RWPE2 (cell line): ENCODE measurements at places on chromosomes 3 and 15.
A peak's percentile ranks its signal among the peaks of the same experiment; 100 is the strongest.

DNA sequence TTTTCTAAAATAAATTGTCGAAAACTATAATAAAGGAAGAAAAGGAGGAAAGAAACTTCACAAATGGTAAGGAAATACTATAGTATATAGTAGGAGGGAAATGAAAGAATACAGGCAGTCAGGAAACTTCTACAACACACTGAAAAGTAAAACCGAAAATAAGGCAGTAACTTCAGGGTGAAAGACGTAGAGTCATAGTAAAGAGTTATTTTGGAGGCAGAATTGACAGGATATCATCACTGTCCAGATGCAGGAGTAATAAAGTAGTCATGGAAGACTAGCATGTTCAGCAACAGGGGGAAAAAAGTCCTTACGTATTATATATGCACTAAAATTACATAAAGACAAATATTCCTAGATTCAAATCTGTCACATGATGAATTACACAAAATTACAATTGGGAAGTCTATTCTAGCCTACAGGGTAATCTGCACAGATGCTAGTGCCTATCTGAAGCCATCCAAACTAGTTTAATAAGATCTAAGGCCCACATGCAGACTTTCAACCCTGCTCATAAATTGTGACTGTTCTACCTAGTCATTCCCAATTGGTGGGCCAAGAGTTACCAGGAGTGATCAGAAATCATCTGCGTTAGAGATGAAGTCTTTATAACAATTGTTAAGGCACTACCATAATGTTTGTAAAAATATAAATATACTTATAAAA is 14.0 kb downstream of the VPS13C start:
- no peak for DNase-seq

DNA sequence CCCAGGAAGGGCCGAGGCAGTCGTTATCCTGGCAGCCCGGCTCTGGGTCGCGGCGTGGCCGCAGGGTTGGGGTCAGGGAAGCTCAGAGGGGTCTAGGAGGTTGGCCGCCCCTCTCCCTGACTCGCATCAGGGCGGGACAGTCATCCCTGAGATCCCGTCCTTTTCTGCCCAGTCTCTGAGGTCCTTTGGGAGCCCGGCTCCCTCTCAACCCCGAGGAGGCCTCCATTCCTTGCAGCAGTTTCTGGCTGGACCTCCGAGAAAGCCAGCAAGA is 495 bp downstream of the HYAL2 start:
- peak; percentile 41 for DNase-seq

DNA sequence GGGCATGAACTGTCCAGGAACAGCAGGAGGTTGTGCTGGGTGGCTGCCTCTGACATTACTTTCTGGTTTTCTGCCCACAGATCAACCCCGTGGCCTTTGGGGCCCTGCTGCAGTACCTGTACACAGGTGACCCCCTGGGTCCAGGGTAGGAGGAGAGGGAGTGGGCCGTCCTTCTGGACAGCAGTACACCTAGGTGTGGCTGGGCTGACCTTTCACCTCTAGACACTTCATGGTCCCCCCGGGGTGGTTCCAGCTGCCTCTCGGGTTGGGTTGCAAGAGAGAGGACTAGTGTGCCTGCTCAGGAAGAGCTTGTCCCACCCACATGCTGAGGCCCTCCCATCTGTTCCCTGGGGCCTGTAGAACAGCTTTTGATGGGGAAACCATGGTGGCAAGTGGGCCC is 3.7 kb downstream of the ABTB1 start:
- DNase-seq: no peak

DNA sequence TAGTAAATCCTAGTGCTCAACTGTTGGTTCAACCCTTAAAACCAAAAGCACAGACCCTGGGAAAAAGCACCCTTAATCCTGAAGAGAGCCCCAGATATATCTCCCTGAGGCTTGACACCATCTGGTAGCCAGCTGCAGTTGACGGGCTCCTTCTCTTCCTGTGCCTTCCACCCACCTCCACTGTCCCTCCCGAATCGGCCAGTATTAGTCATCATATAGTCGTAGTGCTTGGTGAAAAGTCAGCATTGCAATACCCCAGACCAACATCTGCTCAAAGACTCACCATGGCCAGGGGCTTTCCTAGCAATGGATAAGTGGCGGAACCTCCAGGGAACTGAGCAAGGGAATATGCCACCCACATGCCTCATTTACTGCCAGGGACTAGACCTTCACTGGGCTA is 125.6 kb upstream of the CRBN start:
- no peak for DNase-seq

DNA sequence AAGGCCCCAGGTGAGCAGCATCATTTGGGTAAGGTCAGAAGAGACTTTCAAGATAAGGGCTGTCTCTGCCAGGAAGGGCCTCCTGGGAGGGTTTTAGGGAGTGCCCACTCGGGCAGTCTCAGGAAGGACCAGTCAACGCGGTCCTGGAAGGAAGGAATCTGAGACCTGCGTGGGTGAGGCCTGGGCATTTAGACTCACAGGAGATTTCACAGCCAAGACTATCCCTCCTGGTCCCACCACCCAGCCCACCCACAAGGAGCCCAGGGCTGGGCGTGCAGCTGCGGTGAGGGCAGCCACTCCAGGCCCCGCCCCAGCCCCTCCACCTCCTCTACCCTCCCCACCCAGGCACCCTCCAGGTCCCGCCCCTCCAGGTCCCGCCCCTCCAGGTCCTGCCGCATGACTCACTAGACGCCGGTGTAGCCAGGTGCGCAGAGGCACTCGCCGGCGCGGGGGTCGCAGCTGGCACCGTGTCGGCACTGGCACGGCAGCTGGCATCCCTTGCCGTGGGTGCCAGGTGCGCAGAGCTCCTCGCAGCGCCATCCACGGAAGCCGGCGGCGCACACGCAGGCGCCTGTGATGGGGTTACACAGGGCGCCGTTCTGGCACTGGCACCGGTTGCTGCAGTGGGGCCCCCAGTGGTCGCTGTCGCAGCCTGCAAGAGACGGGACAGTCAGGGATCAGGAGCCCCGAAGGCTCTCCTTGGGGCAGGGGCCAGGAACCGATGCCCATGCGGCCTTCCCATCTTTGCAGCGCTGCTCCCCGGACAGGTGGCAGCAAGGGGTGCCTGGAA is 112.7 kb downstream of the RAB11A start:
- peak; percentile 89 for DNase-seq

DNA sequence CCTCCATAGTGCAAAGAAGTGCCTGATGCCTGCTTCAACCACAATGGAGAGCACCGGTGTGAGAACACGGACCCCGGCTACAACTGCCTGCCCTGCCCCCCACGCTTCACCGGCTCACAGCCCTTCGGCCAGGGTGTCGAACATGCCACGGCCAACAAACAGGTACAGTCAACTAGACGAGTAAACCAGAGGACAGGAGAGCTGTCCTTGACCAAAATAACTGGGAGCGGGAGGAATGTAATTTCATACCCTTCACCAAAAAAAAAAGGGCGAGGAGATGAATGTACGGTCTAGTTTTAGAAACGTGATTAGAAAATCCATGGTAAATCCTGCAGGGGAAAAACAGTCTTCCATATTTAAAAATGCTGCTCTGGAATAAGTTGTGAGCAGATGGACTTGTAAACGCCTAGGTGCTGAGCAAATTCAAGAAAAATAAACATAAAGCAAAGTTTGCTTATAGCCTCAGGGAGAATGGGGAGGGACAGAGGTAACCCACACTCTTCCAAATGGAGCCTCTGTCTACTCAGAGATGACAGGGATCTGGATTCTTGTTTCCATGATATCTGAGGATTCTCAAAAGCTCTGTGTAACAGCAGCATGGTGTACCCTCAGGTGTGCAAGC is 8.4 kb downstream of the THBS1 start:
- no peak for DNase-seq

DNA sequence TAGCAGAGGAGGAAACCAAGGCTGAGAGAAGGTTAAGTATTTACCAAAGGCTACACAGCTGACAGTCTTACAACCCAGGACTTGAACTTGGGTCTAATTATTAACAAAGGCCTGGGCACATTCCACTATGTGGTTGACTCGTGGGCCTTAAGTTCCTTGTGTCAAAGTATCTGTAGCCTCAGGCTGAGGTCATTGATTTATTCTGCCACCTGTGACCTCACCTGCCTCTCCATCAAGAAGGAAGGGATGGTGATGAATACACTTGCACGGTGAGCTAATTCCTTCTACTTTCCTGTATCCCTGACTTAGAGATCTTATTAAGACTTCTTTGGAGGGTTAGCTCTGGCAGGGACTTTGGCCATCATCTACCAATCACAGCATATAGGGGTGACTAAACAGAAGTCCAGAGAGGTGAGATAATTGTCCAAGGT is 19.9 kb upstream of the LRRC58 start:
- DNase-seq: no peak

DNA sequence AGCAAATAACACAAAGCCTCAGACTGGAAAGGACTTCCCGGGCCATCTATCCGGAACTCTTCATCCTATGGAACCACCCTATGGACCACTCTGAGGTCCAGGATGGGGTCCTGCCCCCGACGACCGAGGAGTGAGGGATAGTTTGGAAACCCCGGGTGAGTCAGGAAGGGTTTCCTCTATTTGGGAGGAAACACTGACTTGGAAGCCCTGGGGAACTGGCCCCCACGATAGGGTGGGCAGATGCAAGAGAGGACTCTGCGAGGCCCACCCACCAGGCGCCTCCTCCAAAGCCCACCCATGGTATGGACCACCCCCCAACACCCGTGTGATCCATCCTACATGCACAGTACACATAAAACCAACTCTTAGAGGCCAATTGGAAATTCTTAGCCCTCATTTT is 69.4 kb downstream of the CPN2 start:
- peak; percentile 36 for DNase-seq

GRCh38 chr3:10434938-10435336 is 70.4 kb downstream of the ATP2B2 start:
- no peak for DNase-seq

- DNase-seq: no peak
These were observed 31.7 kb upstream of the MNS1 start for GRCh38 chr15:56496635-56497034.

DNA sequence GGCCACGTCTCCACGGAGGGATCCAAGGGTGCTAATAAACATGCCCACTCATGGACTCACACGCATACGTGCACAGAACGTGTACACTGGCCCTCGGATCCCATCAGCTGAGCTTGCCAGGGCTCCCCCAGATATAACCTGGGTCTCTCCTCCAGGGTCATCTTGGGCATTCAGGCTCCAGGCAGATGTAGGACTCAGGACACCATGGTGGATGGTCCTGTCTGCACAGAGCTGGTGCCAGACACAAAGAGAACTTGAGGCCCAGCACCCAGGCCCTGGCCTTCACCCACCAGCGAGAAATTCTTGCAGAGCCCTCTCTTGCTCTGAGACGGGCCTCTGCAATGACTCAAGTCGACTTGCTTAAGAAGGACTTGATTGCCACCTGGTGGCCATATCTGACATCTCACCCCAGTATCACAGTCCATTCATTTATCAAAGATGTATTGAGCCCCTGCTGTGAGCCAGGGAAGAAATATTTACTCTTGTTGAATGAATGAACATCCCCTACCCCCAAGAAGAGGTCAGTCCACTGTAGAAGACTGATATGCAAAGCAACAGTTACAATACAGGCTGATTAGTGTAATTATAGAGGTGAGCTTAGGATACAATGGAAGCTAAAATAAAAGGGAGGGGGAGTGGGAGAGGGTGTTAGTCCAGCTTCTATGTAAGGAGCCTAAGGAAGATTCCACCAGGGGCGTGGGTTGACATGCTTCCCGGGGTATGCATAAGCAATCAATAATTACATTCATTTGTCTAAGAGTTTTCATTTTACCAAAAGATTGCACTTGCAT is 34.2 kb upstream of the VPS8 start:
- DNase-seq: peak; percentile 81

GRCh38 chr15:66124651-66125050 is 128.9 kb downstream of the MEGF11 start:
- no peak for DNase-seq

GRCh38 chr15:72271895-72272212 is 500 bp downstream of the PARP6 start:
- no peak for DNase-seq

DNA sequence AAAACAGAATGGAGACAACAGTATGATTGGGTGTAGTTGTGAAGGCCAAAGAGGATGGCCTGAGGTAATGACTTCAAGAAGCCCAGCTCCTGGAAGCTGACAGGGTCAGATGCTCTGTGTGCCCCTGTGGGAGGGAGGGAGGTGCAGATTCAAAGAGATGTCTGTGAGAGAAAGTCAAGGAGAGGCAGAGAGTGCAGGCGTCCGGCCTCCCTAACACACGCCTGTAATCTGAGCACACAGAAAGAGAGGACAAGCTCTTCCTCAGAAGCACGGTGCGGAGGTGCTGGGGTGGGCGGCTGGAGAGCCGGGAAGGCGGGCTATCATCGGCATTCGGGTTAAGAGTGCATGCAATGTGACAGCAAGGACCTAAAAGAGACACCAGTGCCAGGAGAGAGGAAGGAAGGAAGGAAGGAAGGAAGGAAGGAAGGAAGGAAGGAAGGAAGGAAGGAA is 238.2 kb upstream of the HES1 start:
- no peak for DNase-seq

- no peak for DNase-seq
These were observed 36.8 kb downstream of the TRANK1 start for GRCh38 chr3:36907911-36908646.

DNA sequence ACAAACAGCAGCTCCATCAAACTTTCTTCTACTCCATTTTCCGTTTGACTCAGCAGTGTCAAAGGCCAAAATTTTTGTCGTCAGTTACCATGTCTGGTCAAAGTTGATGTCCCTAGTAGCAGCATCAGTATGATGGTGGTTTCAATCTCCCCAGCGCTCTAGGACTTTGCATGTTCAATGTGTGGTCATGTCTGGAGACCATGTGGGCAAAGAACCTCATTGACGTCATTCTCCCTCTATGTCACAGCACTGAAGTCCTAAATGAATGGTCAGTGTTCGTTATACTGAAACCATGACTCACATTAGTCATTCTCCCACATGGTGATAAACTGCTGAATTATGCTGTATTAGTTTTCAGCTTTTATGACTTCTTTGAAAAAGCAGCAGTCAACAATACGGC is 23.2 kb downstream of the SHC4 start:
- no peak for DNase-seq

DNA sequence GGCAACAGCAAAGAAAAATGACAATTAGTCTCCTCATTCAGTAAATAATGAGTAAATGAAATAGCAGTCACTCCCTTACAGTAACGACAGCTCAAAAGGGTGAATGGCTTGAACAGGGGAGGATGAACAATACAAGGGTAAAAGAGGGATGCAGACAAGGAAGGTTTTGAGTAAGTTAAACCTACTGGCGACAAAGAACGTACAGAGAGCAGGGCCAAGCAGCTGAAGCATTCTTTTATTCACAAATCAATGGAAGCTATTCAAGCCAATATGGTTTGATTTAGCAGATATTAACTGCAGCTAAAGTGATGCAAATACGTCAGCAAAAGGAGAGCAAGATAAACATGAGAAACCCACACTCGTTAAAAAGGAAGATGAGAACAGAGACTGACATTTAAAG is 90.7 kb upstream of the ICE2 start:
- no peak for DNase-seq

- no peak for DNase-seq
These were observed 136.1 kb upstream of the PROK2 start for GRCh38 chr3:71921036-71921435.

GRCh38 chr3:143885780-143886427 is 37.6 kb upstream of the SLC9A9 start:
- no peak for DNase-seq
